ENCODE measurements at places on chromosomes 12 and 14. TPM values are rescaled to one million over a fixed set of nuclear protein-coding genes. Genes with fewer than 3 reads are reported as not detected.
A peak's percentile ranks its signal among the peaks of the same experiment; 100 is the strongest.

Gene PIANP
- total RNA-seq: 0.29 TPM

Gene ZNF410
- 71.1 TPM for total RNA-seq

Gene FOXG1
- not detected for total RNA-seq

Gene GALNT8
- total RNA-seq: 2.7 TPM

Gene NOXRED1
- total RNA-seq: 0.48 TPM

Gene C12orf54
- not detected for total RNA-seq

DNA sequence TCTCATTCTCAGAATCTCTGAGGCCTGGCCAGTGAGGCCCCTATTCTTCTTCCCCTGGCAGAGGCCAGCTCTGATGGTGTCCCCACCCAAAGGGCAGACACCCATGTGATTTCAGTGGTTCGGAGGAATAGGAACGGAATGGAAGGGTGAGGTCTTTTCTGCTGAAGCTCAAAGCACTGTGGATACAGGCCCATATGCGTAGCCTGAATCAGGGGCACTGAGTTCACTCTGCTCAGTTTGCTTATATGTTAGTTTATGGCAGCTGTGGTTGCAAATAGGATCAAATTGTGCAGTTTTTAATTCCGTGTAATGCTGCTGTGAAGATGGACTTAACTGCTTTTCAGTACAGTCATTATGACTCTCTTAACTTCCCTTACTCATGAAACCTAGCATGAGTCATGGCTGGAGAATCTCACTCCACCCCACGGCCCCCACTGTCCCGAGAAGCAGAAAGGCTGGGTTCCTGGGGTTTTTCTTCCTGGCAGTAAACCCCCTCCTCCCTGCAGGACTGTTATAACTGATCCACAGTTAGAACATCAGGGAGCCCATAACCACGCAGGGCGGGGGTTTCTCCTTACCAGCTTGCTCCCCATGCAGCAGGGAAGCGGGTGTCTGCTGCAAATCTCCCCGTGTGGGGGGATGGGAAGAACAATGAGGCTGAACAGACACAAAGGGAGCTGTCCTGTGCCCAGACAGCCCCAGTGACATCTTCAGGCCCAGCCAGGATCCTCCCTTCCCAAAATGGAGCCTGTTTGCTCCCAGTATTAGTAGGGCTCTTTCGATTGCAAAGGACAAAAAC lies 122.7 kb downstream of the SLC38A6 start:
- no peak for DNase-seq
- peak overlapping the region; percentile 48 for H3K27ac ChIP-seq
- no peaks in the 10 kb centered on the region for H3K27me3 ChIP-seq
- H3K36me3 ChIP-seq: no peaks in the 10 kb centered on the region
- H3K4me1 ChIP-seq: peaks cover 6% of the 10 kb centered on the region

DNA sequence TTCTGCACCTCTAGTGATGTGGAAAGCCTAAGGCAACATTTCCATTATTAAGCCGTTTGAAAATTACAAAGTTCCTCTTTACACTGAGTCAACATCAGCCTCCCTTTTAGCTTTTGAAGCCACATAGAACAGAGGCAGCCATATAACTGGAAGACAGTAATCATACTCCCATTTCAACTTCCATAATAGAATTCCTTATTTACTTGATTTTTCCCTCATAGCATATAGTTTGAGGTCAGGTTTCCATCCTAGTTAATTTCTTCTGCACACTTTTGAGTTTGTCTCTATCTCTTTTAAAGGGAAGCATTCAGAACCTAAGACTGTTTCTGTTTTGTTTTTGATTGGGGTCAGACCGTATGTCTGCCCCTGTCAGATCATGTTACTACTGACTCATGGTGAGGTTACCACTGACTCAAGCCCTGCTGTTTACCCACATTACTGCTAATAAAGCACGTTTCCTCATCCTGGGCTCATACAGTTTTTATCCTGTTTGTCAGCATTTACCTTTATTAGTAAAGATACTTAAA lies 161.0 kb downstream of the SLC38A4 start:
- peaks cover 5% of the 10 kb centered on the region for H3K4me1 ChIP-seq
- no peak overlapping the region for H3K4me3 ChIP-seq
- no peaks in the 10 kb centered on the region for H3K27me3 ChIP-seq
- DNase-seq: no peak

GRCh38 chr14:59588101-59588500 lies 11.5 kb upstream of the CCDC175 start:
- H3K36me3 ChIP-seq: no peaks in the 10 kb centered on the region
- DNase-seq: no peak
- H3K27ac ChIP-seq: no peak overlapping the region
- H3K27me3 ChIP-seq: no peaks in the 10 kb centered on the region
- H3K4me3 ChIP-seq: no peak overlapping the region
- H3K4me1 ChIP-seq: no peaks in the 10 kb centered on the region

DNA sequence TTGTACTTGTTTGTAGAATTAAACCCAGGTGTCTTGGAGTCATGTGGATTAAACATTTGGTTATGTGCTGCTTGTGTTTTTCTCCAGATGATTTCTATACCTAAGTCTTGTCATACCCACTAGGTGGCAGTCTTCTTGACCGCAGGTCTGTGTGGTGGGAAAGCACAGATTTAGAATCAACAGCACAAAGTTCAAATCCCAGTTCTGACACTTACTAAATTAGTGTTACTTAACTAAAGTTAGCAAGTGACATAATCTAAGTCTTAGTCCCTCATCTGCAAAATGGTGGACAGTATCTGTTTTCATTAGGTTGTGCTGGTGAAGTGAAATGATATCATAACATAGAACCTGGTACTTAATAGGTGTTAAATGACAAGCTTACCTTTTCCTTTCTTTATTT lies 151.0 kb upstream of the ARHGAP5 start:
- no peaks in the 10 kb centered on the region for H3K36me3 ChIP-seq
- H3K27me3 ChIP-seq: no peaks in the 10 kb centered on the region
- H3K27ac ChIP-seq: peak overlapping the region; percentile 68
- DNase-seq: no peak
- H3K4me3 ChIP-seq: no peak overlapping the region

DNA sequence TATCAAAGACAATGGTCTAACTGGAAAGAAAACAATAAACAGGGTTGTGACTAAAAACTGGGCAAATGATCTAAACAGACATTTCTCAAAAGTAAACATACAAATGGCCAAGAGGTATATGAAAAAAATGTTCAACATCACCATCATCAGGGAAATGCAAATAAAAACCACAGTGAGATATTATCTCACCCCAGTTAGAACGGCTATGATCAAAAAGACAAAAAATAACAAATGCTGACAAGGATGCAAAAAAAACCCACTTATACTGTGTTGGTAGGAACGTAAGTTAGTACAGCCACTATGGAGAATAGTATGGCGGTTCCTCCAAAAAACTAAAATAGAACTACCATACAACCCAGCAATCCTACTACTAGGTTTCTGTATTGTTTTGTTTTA lies 470.1 kb downstream of the RGS6 start:
- H3K27me3 ChIP-seq: no peaks in the 10 kb centered on the region
- no peak for DNase-seq
- no peaks in the 10 kb centered on the region for H3K36me3 ChIP-seq
- no peak overlapping the region for H3K27ac ChIP-seq

DNA sequence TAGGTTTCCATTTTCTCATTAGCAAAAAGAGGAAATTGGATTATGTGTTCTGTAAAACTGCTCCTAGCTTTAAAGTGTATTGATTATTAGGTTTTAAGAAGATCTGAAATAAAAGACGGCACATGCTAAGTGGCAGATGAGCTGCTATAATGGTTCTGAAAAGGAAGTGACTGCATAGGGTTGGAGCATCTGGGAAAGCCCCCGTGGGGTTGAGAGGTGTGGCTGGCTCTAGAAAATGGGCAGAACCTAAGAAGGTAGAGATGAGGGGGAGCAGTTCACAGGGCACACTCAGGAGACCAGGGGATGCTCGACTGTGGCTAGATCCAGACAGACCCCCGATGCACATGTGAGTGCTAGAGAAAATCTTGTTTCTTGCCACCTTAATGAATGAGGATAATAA lies 1.9 kb downstream of the IFNG-AS1 start:
- no peak overlapping the region for H3K4me3 ChIP-seq
- H3K27ac ChIP-seq: no peak overlapping the region
- no peaks in the 10 kb centered on the region for H3K36me3 ChIP-seq
- no peak for DNase-seq
- no peaks in the 10 kb centered on the region for H3K4me1 ChIP-seq
- no peaks in the 10 kb centered on the region for H3K27me3 ChIP-seq

- H3K4me1 ChIP-seq: no peaks in the 10 kb centered on the region
- H3K36me3 ChIP-seq: no peaks in the 10 kb centered on the region
- no peak overlapping the region for H3K27ac ChIP-seq
- no peak overlapping the region for H3K4me3 ChIP-seq
- DNase-seq: no peak
- H3K27me3 ChIP-seq: no peaks in the 10 kb centered on the region
Observed at GRCh38 chr14:34254571-34254970, 207.5 kb downstream of the SPTSSA start.

DNA sequence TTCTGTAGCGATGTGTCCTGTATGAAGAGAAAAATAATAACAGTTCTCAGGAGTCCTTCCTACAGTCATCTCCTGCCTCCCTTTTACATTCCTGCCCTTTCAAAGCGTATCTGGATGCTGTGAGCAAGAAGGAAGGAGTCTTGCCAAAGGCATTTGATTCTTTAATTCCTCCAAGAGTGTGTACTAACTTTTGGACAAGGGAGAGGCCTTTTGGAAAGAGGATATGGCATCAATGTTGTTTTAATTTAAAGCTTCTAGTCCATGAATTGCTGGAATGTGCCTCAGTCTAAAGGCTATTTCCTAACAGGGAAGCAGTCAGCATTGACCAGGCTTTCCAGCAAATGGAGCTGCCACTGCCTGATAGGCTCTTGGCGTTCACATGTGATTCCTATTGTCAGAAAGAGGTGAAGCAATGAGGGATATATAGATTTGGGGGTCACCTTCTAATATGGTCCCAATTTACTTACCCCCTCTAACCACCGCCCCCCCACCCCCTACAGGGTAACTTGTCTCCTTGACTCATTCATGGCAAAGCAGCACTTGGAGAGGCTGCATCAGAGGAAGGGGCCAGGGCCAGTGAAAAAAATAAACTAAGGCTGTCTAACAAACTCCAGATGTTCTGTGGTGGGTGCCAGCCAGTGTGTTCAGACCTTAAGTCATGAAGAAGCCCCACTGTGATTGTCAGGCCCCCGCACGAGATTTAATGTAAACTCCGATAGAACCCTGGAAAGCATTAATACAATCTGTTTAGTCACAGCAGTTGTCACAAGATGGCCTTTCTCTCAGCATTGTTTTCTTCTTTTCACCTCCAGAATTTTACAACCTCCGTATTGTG lies 220.3 kb downstream of the FBXL14 start:
- no peaks in the 10 kb centered on the region for H3K4me1 ChIP-seq
- H3K36me3 ChIP-seq: no peaks in the 10 kb centered on the region
- DNase-seq: no peak
- H3K4me3 ChIP-seq: no peak overlapping the region
- no peaks in the 10 kb centered on the region for H3K27me3 ChIP-seq

DNA sequence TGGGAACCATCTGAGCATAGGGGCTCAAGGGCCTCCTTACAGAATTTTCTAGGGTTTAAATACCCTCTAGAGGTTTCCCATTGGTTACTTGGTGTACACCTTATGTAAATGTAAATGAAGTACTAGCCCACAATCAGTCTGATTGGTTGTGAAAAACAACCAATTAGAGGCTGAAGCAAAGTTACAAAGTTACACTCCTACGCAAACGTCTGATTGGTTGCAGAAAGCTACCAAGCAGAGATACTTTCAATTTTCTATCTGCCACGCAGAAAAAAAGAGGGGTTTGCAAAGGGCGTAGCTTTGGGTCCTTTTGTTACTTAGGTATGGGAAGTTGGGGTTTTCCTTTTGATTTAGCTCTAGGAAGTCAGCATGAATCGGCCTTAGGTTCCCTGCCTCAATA lies 1.8 kb upstream of the TMEM19 start:
- H3K36me3 ChIP-seq: no peaks in the 10 kb centered on the region
- no peaks in the 10 kb centered on the region for H3K4me1 ChIP-seq
- no peaks in the 10 kb centered on the region for H3K27me3 ChIP-seq
- no peak for DNase-seq
- no peak overlapping the region for H3K27ac ChIP-seq

GRCh38 chr12:954741-955140 lies 5.2 kb upstream of the RAD52 start:
- no peak overlapping the region for H3K4me3 ChIP-seq
- DNase-seq: no peak
- H3K36me3 ChIP-seq: no peaks in the 10 kb centered on the region
- H3K4me1 ChIP-seq: no peaks in the 10 kb centered on the region
- H3K27me3 ChIP-seq: no peaks in the 10 kb centered on the region

DNA sequence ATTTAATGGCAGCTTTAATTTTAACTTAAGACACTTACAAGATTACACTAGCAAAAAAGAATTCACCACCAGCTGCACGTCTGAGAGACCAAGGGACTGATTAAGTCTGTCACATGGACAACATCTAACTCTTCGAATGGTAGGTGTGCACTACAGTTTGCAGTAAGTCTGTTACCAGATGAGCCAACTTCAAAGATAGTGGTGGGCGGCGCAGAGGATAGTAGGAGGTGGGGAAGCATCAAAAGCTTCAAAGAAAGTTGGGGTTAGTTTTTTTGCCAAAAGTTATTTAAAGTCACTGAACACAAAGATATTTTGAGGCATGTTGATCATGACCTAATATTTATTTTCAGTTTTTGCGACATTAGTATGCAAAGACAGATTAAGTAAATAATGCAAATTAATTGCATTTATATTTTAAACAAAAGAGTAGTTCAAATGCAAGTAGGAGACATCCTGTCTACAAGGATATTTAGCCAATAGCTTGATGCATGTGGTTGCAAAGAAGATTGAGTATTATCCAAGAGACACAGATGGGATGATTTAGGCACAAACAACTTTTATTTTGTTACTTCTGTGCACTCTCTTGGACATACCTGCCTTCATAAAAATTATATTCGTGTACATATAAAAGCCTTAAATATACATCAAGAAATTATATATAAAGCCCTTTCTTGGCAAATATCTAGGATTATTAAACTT lies 327.7 kb downstream of the BMP4 start:
- no peak for DNase-seq
- H3K36me3 ChIP-seq: no peaks in the 10 kb centered on the region
- H3K27ac ChIP-seq: no peak overlapping the region
- H3K4me1 ChIP-seq: no peaks in the 10 kb centered on the region

GRCh38 chr12:91899056-91899455 lies 246.6 kb downstream of the BTG1 start:
- no peak overlapping the region for H3K27ac ChIP-seq
- no peak overlapping the region for H3K4me3 ChIP-seq
- no peaks in the 10 kb centered on the region for H3K4me1 ChIP-seq
- H3K27me3 ChIP-seq: no peaks in the 10 kb centered on the region
- DNase-seq: no peak
- H3K36me3 ChIP-seq: no peaks in the 10 kb centered on the region

DNA sequence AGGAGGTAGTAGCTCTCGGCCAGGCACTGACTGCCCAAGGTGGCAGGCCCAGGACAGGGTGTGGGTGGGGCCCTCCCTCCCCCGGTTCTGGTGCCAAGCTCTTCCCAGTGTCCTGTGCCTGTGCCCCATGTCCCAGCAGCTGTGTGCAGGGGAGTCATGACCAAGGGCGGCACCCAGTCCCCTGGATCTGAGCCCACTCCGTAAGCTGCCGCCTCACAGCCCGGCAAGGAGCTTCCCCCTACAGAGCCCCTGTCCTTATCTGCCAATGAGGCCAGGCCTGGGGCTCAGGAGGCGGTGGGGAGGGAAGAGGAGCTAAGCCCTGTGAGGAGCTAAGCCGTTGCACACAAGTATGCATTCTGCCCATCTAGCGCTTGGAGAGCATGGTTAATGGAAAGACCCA lies 5.6 kb upstream of the C14orf180 start:
- no peaks in the 10 kb centered on the region for H3K4me1 ChIP-seq
- H3K36me3 ChIP-seq: no peaks in the 10 kb centered on the region
- H3K27ac ChIP-seq: no peak overlapping the region
- H3K27me3 ChIP-seq: peaks cover 79% of the 10 kb centered on the region
- no peak overlapping the region for H3K4me3 ChIP-seq

- H3K36me3 ChIP-seq: no peaks in the 10 kb centered on the region
- no peaks in the 10 kb centered on the region for H3K27me3 ChIP-seq
- H3K27ac ChIP-seq: no peak overlapping the region
- no peaks in the 10 kb centered on the region for H3K4me1 ChIP-seq
- no peak for DNase-seq
Observed at GRCh38 chr12:66269757-66270383, 32.4 kb upstream of the HELB start.

Measured in breast epithelium (tissue), 4 donors.